ENCODE measurements at places on chromosomes 3 and 15. TPM values are rescaled to one million over a fixed set of nuclear protein-coding genes. Genes with fewer than 3 reads are reported as not detected.
A peak's percentile ranks its signal among the peaks of the same experiment; 100 is the strongest.

The IL17RC gene
- 0.60 TPM for total RNA-seq

DNA sequence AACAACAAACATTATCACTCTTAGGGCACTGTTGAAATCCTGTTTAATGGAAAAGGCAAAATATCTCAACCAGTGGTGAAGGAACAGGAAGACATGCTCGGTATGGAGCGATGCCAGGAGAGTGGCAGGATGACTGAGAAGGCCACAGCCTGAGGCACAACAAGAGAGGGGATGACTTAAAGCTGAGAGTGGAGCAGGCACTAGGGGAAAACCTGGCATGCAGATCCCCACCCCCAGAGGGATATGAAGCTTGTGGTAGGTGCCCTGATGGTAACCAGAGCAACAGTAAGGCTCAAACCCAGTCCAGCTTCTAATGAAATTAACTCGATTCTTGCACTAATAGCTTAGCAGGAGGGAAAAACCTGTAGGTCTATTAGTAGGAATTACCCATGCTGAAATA, 40.4 kb downstream of the LYSMD4 start:
- H3K27ac ChIP-seq, result no peak overlapping the region
- H3K27me3 ChIP-seq, result no peaks in the 10 kb centered on the region
- no peak for DNase-seq
- peaks cover 22% of the 10 kb centered on the region for H3K36me3 ChIP-seq

- DNase-seq, result no peak
- no peaks in the 10 kb centered on the region for H3K4me1 ChIP-seq
- no peak overlapping the region for H3K4me3 ChIP-seq
- no peaks in the 10 kb centered on the region for H3K36me3 ChIP-seq
Measured at GRCh38 chr15:46620392-46621013, 985.7 kb downstream of the SQOR start.

The DAZL gene
- total RNA-seq, result not detected

- no peak for DNase-seq
- H3K36me3 ChIP-seq, result peaks cover 7% of the 10 kb centered on the region
- H3K4me3 ChIP-seq, result no peak overlapping the region
- peaks cover 45% of the 10 kb centered on the region for H3K4me1 ChIP-seq
- no peak overlapping the region for H3K27ac ChIP-seq
Measured at GRCh38 chr15:67741308-67741707, 84.0 kb upstream of the SKOR1 start.

DNA sequence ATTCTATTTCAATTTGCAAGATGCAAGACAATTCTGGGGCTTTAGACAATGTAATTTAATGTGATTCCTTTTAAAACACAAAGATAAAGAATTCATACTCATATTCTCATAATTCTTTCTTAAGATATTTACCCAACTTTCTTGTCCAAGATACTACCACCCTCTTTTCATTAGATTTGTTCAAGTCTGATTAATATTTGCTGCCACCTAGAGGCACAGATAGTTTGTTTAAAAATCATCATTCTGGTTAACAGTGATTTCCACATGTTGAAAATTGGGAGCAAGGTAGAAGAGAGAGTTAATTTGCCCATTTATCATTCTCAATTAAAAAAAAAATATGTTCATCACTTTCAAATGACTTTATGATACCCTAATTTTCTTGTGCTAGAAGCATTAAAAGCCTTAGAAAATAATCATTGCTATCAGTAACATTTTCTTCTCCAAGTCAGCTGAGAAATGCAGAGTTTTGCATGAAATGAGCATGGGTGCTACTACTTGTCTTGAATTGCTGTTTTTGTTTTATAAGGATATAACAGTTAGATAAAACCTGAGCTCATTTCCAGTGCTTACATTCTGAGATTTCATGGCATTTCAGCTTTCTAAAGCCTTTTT, 11.6 kb downstream of the TAMM41 start:
- H3K4me3 ChIP-seq, result no peak overlapping the region
- peaks cover 24% of the 10 kb centered on the region for H3K36me3 ChIP-seq
- H3K27me3 ChIP-seq, result no peaks in the 10 kb centered on the region
- no peaks in the 10 kb centered on the region for H3K4me1 ChIP-seq
- no peak for DNase-seq

- H3K4me3 ChIP-seq, result no peak overlapping the region
- no peaks in the 10 kb centered on the region for H3K27me3 ChIP-seq
- no peak for DNase-seq
- H3K4me1 ChIP-seq, result no peaks in the 10 kb centered on the region
- no peak overlapping the region for H3K27ac ChIP-seq
Measured at GRCh38 chr3:118151164-118151563, 883.5 kb downstream of the IGSF11 start.

DNA sequence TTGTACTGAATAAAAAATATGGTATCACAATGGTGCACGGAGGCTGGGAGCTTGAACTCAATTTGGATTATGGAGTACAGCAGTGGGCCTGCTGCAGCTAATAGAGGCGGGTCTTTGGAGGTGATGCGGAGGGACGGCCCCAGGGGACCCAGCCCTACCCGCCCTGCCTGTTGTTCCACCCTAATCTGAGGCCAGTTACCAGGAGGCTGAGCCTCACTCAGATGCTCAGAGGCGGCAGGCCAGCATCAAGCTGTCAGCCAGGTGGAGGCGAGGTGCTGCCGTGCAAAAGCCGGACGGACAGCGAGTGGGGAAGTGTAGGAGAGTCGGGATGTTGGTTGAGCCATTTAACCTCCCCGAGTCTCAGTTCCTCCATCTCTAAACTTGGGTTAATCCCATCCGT, 218.5 kb upstream of the RGMA start:
- no peaks in the 10 kb centered on the region for H3K4me1 ChIP-seq
- DNase-seq, result no peak
- no peaks in the 10 kb centered on the region for H3K27me3 ChIP-seq
- H3K4me3 ChIP-seq, result no peak overlapping the region
- H3K27ac ChIP-seq, result no peak overlapping the region
- no peaks in the 10 kb centered on the region for H3K36me3 ChIP-seq

DNA sequence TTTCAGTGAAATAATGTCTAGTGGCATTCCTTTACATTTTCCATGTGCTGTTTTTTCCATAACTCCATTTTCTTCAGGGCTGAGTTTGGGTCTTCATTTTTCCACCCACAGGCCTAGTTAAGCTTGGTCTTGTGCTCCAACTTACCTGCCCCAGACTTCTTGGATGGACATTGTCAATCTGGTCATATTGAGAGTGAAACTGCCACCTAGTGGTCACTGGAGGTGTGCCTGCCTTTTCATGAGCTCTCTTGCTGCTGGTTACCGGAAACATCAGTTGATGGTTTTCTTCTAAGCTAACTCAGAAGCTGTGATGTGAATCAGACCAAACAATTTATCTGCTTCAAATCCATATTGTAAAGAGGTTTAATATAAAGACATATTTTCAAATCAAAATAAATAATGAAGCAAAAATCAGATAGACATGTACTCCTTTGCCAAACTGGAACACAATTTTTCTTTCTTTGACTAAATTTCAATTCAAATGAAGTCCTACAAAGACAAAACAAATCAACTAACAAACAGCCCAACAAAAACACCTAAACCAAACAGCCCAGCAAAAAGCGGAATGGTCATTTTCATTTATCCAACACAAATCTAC, 135.1 kb upstream of the RASGRP1 start:
- H3K4me3 ChIP-seq, result no peak overlapping the region
- no peaks in the 10 kb centered on the region for H3K36me3 ChIP-seq
- no peaks in the 10 kb centered on the region for H3K27me3 ChIP-seq
- peaks cover 49% of the 10 kb centered on the region for H3K4me1 ChIP-seq
- peak overlapping the region; percentile 52 for H3K27ac ChIP-seq

DNA sequence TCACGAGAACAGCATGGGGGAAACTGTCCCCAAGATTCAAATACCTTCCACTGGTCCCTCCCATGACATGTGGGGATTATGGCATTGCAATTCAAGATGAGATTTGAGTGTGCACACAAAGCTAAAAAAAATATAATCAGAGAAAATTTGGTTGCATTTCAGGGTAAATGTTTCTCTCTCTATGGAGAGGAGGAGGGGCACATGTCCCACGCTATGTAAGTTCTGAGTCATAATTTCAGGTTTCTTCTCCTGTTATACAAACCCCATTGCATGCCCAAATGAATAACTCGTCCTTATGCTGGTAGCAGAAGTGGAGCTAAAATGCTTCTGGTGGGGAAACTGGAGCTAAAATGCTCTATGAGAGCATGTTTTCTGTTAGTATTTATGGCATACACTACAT, 209.7 kb upstream of the DCBLD2 start:
- H3K27me3 ChIP-seq, result no peaks in the 10 kb centered on the region
- no peak for DNase-seq
- H3K27ac ChIP-seq, result no peak overlapping the region

GRCh38 chr15:72306211-72306785, 13.7 kb downstream of the CELF6 start:
- no peaks in the 10 kb centered on the region for H3K27me3 ChIP-seq
- peak; percentile 36 for DNase-seq
- H3K4me1 ChIP-seq, result peaks cover 3% of the 10 kb centered on the region
- H3K36me3 ChIP-seq, result peaks cover 2% of the 10 kb centered on the region
- H3K4me3 ChIP-seq, result no peak overlapping the region
- H3K27ac ChIP-seq, result peak overlapping the region; percentile 0

The SLC30A4 gene
- total RNA-seq, result 2.0 TPM

GRCh38 chr15:85785887-85786780, 8.6 kb downstream of the KLHL25 start:
- H3K27ac ChIP-seq, result peak overlapping the region; percentile 84
- H3K36me3 ChIP-seq, result no peaks in the 10 kb centered on the region
- DNase-seq, result no peak
- H3K4me1 ChIP-seq, result peaks cover 46% of the 10 kb centered on the region

The SERP1 gene
- total RNA-seq, result 123 TPM

The HTR3E gene
- total RNA-seq, result not detected

- H3K4me3 ChIP-seq, result peak overlapping the region; percentile 58
- no peaks in the 10 kb centered on the region for H3K36me3 ChIP-seq
- no peaks in the 10 kb centered on the region for H3K27me3 ChIP-seq
- peak; percentile 63 for DNase-seq
- H3K4me1 ChIP-seq, result peaks cover 21% of the 10 kb centered on the region
Measured at GRCh38 chr3:9727041-9727595, 4.4 kb upstream of the BRPF1 start.

GRCh38 chr3:180870008-180870699, 42.3 kb upstream of the FXR1 start:
- no peak overlapping the region for H3K27ac ChIP-seq
- H3K27me3 ChIP-seq, result peaks cover 49% of the 10 kb centered on the region
- DNase-seq, result no peak
- H3K4me1 ChIP-seq, result peaks cover 5% of the 10 kb centered on the region
- no peaks in the 10 kb centered on the region for H3K36me3 ChIP-seq
- H3K4me3 ChIP-seq, result no peak overlapping the region

- H3K36me3 ChIP-seq, result peaks cover 27% of the 10 kb centered on the region
- no peaks in the 10 kb centered on the region for H3K27me3 ChIP-seq
- DNase-seq, result no peak
- peak overlapping the region; percentile 74 for H3K27ac ChIP-seq
Measured at GRCh38 chr3:56886314-56886713, 84.6 kb upstream of the ARHGEF3 start.

GRCh38 chr3:65701516-65701915, 337.2 kb downstream of the MAGI1 start:
- no peaks in the 10 kb centered on the region for H3K36me3 ChIP-seq
- DNase-seq, result no peak
- no peaks in the 10 kb centered on the region for H3K4me1 ChIP-seq
- no peak overlapping the region for H3K27ac ChIP-seq

- no peak overlapping the region for H3K4me3 ChIP-seq
- H3K4me1 ChIP-seq, result no peaks in the 10 kb centered on the region
- H3K36me3 ChIP-seq, result no peaks in the 10 kb centered on the region
- no peak overlapping the region for H3K27ac ChIP-seq
- DNase-seq, result no peak
- peaks cover 11% of the 10 kb centered on the region for H3K27me3 ChIP-seq
Measured at GRCh38 chr15:37034835-37035748, 65.3 kb downstream of the MEIS2 start.

DNA sequence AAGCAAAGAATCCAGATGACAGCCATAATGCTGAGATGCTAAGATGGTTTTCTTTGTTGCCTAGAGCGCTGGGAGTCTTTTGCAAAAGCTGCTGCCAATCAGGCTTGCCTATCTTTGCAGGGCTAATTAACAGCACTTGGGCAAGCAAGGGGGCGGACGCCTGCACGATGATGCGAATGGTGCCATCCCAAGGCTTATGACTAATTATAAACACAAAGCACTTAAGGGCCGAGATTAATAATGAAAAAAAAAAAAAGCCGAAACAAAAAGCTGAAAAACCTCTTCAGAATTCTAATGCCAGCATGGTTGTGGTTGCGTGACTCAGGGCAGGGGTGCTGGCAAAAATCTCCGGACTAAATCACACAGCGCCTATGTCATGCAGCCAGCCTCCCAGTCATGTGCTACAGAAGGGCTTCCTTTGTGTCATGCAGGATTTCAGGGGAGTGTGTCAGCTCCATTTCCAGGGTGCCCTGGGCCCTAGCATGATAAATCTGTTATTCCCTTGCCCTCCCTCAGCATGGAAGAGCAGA, 185.0 kb upstream of the ANKRD28 start:
- H3K27me3 ChIP-seq, result peaks cover 4% of the 10 kb centered on the region
- no peaks in the 10 kb centered on the region for H3K4me1 ChIP-seq
- no peak overlapping the region for H3K4me3 ChIP-seq
- no peak overlapping the region for H3K27ac ChIP-seq

DNA sequence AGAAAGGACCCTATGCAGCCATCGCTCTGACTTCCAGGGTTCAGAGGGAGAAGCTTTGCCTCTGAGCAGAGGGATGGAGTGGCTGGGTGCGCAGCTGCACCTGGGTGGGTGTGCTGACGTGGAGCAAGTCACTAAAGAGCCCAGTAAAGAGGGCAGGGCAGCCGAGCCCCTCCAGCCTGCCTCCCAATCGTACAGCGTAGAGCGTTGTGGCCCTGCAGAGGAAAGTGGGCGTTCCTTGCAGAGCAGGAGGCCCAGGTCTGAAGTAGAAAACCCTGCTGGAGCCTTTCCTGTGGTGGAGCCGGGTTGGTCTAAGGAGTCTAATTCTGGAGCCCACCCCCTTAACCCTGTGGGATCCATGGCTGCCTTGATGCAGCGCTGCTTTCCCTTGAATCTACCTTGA, 61.0 kb downstream of the ABTB1 start:
- peaks cover 20% of the 10 kb centered on the region for H3K27me3 ChIP-seq
- no peak overlapping the region for H3K4me3 ChIP-seq
- peaks cover 7% of the 10 kb centered on the region for H3K4me1 ChIP-seq
- no peaks in the 10 kb centered on the region for H3K36me3 ChIP-seq
- DNase-seq, result no peak
- H3K27ac ChIP-seq, result no peak overlapping the region

The RNF168 gene
- 27.1 TPM for total RNA-seq

- no peaks in the 10 kb centered on the region for H3K36me3 ChIP-seq
- H3K4me1 ChIP-seq, result no peaks in the 10 kb centered on the region
- no peak for DNase-seq
- H3K27ac ChIP-seq, result no peak overlapping the region
- H3K4me3 ChIP-seq, result no peak overlapping the region
Measured at GRCh38 chr15:58078591-58078990, 13.1 kb upstream of the ALDH1A2 start.

DNA sequence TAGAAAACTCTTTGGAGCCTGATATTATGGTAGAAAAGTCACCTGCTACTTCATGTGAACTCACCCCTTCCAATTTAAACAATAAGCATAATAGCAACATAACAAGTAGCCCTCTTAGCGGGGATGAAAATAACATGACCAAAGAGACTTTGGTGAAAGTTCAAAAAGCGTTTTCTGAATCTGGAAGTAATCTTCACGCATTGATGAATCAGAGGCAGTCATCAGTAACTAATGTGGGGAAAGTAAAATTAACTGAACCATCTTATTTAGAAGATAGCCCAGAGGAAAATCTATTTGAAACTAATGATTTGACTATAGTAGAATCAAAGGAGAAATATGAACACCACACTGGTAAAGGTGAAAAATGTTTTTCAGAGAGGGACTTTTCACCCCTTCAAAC, 5.1 kb upstream of the SCG5 start:
- DNase-seq, result no peak
- peaks cover 50% of the 10 kb centered on the region for H3K36me3 ChIP-seq
- H3K27ac ChIP-seq, result no peak overlapping the region
- H3K27me3 ChIP-seq, result peaks cover 3% of the 10 kb centered on the region
- no peak overlapping the region for H3K4me3 ChIP-seq

The PLA1A gene
- not detected for total RNA-seq

The PHC3 gene
- 41.4 TPM for total RNA-seq
